NCI-H524 treated with DMSO at 0.1 percent for 48 hours (cell line): ENCODE measurements at places on chromosomes 13 and 19.

DNA sequence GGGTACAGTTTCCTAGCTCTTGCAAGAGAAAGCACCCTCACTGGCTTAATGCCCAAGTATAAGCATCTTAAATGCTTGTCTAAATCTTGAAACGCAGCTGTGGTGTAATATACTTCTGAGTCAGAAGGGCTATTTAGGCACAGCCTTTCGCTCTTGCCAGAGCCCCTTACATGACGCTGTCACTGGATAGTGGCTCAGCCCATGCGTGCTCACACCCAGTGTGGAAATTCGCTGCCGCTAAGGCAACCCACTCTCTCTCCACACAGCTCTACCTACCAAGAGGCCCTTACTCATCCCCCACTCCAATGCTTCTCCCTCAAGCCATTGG, 24.0 kb downstream of the UQCRFS1 start:
- no peak for DNase-seq

DNA sequence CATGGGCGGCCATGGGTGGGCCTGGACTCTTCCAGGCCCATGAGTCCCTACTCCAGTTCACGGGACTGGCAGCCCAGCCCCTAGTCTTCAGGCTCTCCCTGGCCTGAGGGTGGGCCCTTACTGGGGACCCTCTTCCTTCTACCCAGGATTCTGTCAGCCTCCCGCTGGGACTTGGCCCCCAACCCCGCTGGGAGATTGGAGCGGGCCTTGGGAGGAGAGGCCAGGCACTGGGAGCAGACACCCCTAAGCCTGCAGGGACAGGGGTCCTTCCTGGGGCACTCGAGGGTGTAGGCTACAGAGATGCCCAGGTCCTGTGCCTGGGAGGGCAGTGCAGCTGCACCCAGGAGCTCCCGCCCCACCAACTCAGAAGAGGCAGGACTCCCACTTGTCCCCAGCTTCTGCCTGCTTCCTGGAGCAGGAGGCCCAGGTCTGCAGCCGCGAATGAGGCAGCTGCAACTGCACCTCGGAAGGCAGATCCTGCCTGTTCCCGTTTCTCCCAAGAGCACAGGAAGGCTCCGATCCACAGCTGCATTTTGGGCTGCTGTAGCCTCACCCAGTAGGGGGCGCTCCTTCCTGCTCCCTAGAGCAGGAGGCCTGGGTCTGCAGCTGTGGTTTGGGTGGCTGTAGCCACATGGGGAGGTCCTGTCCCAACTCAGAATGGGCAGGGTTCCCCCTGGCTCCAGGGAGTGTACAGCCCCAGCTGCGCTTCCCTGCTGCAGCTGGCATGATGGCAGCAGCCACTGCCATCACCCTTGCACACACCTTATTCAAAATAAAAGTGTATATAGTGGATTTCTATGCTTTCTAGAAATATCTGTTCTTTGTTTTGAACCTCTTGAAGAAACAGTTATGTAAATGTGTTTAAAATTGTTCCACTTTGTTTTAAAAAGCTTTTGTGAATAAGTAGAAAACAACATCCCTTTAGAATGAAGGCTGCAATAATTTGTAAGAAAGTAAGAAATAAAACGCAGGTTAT, 46.8 kb downstream of the TEX26 start:
- DNase-seq, result no peak

DNA sequence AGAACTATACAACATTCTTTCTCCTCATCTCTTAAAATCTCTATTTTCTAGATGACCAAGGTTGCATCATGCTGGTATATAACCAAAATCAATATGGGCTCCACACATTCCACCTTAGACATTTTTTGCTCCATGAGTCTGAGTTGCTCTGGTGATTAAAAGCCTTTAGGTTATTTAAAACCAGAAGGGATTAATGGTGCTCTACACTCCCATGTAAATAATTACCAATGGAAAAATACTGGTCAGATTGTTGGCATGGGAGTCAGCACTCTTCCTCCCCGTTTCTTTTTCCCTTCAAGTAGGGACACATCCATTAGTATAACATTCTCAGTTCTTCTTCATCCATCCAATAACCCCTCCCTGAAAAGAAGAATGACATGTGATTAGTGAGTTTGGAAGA, 747.7 kb downstream of the PCDH17 start:
- no peak for DNase-seq

DNA sequence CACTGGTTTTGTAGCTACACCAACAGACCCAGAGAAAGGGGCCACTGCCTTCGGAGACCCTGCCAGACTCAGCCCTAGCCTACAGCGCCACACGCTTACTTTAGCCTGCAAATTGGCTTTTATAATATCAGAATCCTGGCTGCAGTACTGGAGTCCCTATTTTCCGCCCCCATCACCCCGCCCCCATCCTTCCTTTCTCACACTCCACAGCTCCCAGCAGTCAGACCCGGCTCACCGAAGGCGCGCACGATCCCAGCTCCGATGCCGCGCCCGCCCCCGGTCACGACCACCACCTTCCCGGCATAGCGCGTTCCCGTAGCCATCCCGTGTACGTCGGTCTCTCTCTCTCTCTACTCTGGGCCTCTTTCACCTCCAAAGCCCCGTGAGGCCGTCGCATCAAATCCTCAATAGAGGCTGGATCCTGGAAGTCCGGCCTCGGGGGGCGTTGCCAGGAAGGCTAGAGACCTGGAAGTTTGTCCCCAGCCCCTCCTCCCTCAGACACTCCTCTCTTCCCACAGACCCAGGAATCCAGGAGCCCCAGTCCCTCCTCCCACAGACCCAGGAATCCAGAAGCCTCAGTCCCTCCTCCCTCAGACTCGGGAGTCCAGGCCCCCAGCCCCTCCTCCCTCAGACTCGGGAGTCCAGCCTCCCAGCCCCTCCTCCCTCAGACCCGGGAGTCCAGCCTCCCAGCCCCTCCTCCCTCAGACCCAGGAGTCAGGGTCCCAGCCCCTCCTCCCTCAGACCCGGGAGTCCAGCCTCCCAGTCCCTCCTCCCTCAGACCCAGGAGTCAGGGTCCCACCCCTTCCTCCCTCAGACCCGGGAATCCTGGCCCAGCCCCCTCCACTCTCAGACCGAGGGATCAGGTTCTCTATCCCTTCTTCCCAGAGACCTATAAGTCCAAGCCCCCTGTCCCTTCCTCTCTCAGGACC, at the start of gene HSD17B14:
Gene HSD17B14, minus strand, starts transcription at position 403 of the 929 bp plus-strand sequence. Its CDS starts 80 bp downstream, at position 323.
- DNase-seq, result no peak

DNA sequence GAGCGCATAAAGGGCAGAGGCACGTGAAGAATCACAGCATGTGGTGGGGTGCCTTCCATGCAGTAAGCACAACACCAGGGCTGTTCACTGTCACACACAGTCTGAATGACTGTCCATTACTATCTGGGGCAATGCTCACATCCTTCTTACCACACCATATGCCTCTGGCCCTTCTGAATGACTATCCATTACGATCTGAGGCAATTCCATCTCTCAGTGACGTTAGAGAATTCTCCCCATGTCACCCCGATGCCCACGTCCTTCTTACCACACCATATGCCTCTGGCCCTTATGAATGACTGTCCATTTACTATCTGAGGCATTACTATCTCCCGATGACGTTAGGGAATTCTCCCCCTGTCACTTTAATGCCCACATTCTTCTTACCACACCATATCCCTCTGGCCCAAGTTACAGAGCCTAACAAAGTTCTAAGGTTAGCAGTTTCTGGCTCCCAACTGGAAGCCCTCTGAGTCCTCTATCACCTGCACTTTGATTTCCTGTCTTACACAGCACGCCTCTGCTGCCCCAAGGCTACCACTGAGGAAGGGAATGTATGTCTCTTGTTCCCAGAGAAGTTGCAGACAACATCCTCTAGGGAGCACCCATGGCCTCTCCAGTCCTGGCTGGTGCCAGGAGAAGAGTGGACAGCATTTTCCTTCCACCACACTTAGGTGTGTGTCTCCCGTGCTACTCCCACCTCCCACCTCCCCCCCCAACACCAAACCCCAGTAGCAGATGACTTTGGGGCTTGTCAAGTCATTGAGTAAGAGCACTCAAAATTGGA, 154.8 kb downstream of the COG6 start:
- no peak for DNase-seq

DNA sequence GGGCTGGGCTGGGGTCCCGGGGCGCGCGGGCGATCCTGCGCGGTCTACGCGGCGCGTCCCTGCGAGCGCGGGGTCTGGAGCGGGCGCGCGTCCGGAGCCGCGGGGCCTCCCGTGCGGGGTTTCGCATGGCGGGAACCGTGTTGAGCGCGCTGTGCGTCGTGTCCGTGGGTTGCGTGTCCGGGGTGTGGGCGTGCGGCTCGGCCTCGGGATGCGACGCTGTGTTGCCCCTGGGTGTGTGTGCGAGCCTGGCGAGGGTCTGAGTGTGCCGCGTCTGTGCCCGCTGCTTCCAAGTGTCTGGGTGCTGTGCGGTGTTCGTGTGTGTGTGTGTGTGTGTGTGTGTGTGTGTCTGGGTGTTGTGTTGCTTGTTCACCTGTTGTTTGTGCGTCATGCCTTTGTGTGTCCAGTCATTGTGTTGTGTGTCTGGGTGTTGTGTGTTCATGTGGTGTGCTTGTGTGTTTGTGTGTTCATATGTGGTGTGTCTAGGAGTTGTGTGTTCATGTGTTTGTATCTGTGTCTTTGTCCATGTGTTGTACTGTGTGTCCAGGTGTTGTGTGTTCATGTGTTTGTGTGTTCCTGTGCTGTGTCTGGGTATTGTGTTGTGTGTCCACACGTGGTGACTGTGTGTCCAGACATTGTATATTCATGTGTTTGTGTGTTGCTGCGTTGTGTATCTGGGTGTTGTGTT, 552 bp downstream of the PLK5 start:
- no peak for DNase-seq

- DNase-seq, result no peak
These were observed 5.3 kb downstream of the POLR2E start for GRCh38 chr19:1089891-1090290.

DNA sequence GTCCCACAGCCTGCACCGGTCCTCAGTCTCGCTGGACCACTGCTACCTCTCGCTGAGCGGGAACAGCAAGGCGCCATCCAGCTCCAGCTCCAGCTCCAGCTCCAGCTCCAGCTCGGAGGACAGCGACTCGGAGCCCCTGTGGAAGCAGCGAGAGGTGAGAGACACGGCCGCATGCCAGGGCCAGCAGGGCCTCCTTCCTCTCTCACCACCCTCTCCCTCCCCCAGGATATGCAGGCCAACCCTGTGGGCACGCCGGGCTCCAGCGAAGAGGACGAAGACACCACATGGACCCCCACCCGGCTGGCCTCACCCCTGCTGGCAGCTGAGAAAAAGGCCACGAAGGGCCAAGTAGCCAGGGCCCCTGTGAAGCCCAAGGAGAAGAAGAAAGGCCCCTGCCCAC, 7.3 kb downstream of the SIX5 start:
- no peak for DNase-seq

GRCh38 chr19:13722146-13722545, 42.2 kb upstream of the MRI1 start:
- DNase-seq, result no peak
